HCT116 (cell line): ENCODE measurements at places on chromosomes 3 and 15. TPM values are rescaled to one million over a fixed set of nuclear protein-coding genes. Genes with fewer than 3 reads are reported as not detected.

GRCh38 chr3:173553635-173554280 is 156.2 kb downstream of the NLGN1 start:
- DNase-seq = peak; percentile 31

DNA sequence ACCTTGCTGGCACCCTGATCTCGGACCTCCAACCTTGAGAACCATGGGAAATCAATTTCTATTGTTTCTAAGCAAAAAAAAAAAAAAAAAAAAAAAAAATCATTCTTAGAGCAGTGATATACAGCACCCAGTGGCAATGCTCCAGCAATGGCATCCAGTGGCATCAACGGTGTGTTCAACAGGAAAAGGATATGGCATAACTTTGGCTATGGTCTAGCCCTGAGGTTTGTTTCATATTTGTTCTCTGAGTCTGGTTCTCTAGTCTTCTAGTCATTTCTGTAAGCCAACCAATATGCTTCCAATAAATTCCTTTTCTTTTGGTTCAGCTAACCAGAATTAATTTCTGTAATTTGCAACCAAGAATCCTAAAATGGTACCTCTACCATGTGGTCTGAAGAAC is 19.2 kb downstream of the DENND4A start:
- no peak for DNase-seq

- no peak for DNase-seq
These were observed 78.9 kb downstream of the DGKG start for GRCh38 chr3:186283096-186283495.

SNX4 gene
- 21.1 TPM for total RNA-seq

NR1I2 gene
- 0.07 TPM for total RNA-seq

VIPR1 gene
- 9.6 TPM for total RNA-seq

LRRN1 gene
- 0.10 TPM for total RNA-seq
